ENCODE measurements at places on chromosomes 1 and 21.

DNA sequence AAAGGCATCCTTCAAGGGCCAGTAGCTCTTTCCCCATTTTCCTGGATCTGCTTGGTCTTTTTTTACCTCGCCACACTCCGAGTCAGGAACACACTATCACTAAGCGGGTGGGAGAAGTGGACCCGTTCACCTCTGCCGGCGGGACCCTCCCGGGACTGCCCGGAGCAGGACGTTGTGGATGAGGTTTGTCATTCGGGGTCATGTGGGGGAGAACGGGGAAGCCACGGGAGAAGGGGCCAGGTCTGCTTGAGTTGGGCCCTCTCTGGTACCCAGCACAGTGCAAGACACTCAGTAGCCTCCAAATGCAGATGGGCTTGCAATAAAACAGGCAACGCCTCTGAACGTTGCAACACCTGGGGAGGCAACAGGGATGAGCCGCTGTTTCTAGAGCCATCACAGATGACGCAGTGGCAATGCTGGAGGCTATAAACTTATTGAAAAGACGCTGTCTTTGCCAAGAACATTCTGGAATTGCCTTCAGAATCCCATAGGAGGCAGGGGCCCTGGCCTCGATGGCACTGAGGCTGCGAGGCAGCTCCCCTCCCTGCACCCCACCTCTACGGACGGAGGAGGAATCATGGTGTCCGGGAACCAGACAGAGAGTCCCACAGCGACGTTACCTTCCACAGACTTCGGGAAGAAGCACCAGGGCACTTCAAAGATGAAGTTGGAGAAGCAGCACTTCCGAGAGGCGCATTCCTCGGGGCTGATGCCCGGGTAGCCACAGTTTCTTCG, 3.8 kb downstream of the TFF2 start:
- no peak for DNase-seq

- DNase-seq: no peak
Measured at GRCh38 chr1:12114916-12115315, 51.8 kb downstream of the TNFRSF8 start.

- DNase-seq: no peak
Measured at GRCh38 chr1:248821641-248822040, 4.1 kb downstream of the SH3BP5L start.

DNA sequence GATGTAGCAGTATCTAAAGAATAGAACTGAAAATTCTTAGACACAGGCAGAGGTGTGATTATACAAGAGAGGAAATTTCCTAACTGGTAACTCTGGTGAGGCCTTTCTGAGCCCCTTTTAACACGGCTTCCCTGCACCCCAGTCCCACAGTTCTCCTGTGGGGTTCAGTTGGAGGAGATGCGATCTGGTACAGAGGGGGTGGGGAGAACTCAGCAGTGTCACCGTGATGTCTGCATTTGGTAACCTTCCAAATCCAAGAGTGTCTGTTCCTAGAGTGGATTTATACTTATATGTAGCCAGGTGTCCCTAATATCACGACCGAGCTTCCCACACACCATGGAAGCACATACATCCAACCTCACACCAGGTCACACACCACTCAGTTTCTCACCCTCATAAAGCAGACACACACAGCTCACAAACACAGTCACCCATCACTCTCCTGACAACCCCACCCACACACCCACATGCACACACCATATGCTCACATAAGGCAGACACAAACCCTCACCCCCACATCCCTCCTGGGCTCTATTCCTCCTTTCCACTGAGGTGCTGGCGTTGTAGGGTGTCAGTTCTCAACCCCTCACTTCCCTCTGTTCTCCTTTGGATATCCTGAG, 48.5 kb downstream of the RHBG start:
- no peak for DNase-seq

GRCh38 chr1:15836772-15837669, 10.5 kb upstream of the SPEN start:
- DNase-seq: no peak

DNA sequence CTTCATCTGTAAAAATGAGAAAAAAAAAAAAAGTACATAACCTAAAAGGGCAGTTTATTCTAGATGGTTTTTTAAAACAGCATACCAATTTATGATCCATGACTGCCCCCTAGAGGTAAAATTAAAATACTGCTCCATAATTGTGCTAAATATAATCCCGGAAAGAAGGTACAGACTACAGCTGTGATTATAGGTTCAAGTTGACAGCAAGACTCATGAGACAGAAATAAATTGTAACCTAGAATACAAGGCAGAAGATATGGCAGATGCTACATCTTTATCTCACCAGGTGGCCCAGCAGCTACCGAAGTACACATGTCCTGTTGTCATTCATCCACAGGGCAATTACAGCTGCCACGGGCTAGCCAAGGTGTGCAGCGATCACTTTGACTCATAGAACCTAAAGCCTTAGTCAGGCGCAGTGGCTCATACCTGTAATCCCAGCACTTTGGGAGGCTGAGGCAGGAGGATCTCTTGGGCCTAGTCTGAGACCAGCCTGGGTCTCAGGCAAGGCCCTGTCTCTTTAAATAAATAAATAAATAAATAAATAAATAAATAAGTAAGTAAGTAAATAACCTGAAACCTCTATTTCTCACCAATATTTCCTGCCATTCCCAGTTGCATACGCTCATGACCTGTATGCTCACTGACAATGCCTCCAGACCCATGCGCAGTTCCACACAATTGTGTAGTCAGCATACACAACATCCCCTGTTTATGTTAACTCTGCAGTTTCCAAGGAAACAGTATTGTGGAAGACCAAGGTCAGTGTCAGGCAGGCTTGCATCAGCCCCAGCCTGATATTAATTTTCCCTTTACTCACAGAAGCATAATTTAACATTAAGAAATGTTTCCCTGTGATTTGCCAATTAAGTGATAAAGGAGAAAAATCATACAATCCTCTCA, 18.3 kb upstream of the PPIE start:
- peak; percentile 77 for DNase-seq

- no peak for DNase-seq
Measured at GRCh38 chr1:168921629-168922028, 184.9 kb upstream of the ATP1B1 start.

GRCh38 chr1:213381572-213382084, 330.6 kb downstream of the RPS6KC1 start:
- DNase-seq: peak; percentile 65

GRCh38 chr1:90725657-90726424, 8.7 kb upstream of the BARHL2 start:
- DNase-seq: no peak

GRCh38 chr1:200436436-200436835, 26.6 kb upstream of the ZNF281 start:
- DNase-seq: no peak

DNA sequence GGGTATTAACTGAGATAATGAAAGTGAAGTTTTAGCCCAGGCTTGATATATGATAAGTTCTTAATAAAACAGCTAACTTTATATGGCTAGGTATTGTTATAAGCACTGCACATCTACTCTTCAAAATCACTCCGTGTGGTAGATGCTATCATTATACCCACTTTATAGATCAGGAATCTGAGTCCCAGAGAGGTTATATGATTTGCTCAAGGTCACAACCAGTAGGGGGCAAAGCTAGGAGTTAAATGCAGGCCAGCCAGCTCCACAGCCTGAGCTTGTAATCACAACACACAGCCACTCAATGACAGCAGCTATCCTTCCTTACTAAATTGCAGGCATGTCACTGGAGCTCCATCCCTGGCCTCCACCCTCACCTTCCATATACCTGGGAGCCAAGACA, 115.8 kb downstream of the CAPN8 start:
- DNase-seq: no peak

- DNase-seq: no peak
Measured at GRCh38 chr1:171637928-171638576, 14.4 kb downstream of the MYOC start.

DNA sequence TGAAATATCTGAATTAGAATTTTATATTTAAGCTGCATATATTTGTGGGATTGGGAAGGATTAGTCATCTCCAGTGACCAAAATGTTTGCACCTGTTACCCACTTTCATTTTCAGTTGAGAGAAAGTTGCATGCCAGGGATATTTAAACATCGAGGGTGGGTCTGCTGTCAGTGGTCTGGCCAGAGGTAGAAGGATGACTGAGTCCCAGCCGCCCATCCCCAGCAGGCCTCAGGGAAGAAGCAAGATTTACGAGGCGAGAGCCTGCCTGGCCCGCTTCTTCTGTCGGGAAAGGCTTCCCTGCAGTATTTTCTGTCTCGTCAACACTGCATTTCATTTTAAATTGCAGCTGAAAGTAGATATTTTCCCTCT, 1.4 kb upstream of the MAN1C1 start:
- DNase-seq: no peak

GRCh38 chr1:99370476-99370875, 106.2 kb downstream of the PLPPR4 start:
- DNase-seq: no peak
